RPMI7951 (cell line): ENCODE measurements at places on chromosomes 1 and 21. TPM values are rescaled to one million over a fixed set of nuclear protein-coding genes. Genes with fewer than 3 reads are reported as not detected.

DNA sequence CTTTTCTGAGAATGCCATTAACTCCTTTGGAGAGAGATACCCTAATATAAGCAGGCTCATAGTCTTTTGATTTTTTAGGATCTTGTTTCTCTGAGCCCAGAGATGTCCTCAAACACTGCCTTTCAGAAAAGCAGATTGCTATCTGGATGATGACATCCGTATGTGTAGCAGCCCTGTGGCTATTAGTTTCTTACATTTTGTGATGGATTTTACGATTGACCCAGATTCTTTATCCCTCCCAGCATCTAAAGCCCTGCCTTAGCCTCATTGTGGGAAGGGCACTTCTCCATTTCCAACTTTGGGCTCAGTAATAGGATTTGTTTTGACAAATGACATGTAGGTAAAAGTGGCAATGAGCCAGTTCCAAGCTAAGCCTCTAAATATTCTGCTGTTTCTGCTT is 300.3 kb downstream of the TTLL7 start:
- DNase-seq, result no peak

DNA sequence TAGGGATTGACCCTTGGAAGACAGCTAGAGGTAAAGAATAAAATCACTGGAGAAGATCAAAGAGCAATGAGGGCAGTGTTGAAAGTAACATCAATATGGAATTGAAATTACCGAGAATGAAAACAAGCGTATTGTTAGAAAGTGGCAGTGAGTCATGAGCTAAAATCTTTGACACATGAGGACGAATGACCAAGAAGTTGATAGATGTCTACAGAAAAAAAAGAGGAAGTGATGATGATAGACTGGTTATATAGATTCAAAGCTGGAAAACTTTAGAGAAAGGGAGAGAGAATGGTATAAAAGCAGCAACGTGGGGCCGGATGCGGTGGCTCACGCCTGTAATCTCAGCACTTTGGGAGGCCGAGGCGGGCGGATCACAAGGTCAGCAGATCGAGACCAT is 12.5 kb upstream of the DNM3 start:
- DNase-seq, result no peak

- peak; percentile 36 for DNase-seq
Measured at GRCh38 chr1:201653233-201653632, 114.3 kb downstream of the NAV1 start.

GRCh38 chr1:17700945-17701810 is 54.0 kb upstream of the ACTL8 start:
- DNase-seq, result no peak

GRCh38 chr1:207876131-207876530 is 34.8 kb downstream of the CD34 start:
- DNase-seq, result no peak

GRCh38 chr21:31500071-31500470 is 156.0 kb upstream of the TIAM1 start:
- no peak for DNase-seq

GRCh38 chr1:87956072-87956471 is 627.4 kb downstream of the LMO4 start:
- DNase-seq, result peak; percentile 95

DNA sequence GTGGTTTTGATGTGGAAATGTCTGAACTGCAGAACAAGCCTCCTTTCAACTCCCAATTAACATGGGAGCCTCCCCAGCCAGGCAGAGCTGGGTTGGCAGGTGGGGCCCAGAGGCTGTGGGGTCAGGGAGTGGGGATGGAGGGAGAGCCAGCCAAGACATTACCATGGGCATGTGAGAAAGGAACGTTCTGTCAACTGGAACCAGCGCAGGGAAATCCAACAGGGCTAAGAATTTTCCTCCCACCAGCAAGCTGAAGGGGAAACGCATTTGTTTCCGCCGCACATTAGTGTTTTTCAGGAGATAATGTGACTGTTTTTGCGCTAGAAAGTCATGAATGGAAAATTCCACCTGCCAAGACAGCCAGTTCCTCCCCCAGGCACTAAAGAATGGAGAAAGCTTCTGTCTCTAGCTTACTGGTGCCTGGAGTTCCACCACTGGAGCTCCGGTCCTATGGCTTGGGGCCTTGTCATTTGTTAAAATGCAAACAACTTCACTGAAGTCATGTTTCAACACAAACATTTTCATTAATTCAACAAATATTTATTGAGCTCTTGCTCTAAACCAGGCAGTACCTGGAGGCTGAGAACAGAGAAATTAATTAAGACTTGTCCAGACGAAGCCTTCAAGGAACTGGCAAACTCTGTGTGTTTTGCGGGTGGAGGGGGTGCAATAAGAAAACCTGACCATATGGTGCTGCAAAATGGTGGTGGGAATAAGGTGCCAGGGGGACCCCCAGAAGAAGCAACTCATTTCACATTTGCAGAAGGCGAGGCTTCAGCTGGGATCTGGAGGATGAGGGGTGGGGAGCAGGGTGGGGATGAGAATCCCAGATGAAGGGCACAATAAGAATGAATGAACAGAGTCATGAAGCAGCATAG is 305.1 kb downstream of the MATN1 start:
- DNase-seq, result no peak

GRCh38 chr1:151639466-151639865 is 27.6 kb downstream of the SNX27 start:
- DNase-seq, result peak; percentile 55

DNA sequence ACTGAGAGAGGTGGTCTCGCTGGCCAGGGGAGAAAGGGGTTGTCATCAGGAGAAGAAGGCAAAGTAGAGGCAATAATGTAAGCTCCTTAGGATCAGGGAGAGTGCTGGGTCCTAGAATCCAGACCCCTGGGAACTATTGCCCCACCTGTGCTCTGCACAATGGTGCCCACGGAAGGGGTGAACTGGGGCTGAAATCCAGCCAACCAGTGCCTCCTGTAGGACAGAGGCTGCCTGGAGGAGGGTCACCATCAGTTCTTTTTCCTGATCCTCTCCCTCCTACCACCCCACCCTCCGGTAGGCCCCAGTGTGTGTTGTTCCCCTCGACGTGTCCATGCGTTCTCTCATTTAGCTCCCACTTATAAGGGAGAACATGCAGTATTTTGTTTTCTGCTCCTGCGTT is 52.9 kb upstream of the ATP2B4 start:
- DNase-seq, result no peak

DNA sequence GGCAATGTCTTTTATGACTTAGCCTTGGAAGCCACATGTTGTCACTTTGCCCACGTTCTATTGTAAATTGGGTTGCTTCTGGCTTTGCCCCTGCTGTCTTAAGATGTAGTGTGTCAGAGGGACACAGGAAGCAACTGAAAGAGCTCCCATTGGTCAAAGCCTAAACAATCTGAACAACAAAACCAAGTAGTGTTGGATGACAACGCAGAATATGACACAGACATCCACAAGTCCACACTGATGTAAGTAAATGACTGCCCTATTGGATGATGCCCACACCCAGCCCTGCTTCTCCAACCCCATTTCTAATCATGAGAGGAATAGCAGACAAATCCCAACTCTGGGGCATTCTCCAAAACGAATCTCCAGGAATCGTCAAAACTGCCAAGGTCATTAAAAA is 50.7 kb downstream of the ELF3 start:
- no peak for DNase-seq

DNA sequence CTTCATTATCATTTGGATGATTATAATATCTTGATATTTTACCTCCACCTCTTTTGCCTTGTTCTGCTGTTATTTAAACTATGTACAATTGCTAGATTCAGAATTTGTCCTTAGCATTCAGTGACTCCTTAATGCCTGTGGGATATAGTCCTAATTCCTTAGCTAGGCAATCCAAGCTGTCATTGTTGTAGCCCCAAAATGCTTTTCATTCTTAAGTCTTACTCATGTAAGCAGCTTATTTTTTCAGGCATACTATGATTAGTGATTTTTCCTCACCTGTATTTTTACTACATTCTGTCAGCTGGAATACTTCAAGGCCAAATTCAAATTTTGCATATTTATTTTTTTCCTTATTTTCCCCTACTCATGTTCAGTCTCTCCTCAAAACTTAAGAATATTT is 13.4 kb downstream of the PKN2 start:
- no peak for DNase-seq

- peak; percentile 60 for DNase-seq
Measured at GRCh38 chr1:170929835-170930554, 5.3 kb upstream of the MROH9 start.

GRCh38 chr1:23624440-23624839 is 65.1 kb upstream of the ID3 start:
- no peak for DNase-seq

DNA sequence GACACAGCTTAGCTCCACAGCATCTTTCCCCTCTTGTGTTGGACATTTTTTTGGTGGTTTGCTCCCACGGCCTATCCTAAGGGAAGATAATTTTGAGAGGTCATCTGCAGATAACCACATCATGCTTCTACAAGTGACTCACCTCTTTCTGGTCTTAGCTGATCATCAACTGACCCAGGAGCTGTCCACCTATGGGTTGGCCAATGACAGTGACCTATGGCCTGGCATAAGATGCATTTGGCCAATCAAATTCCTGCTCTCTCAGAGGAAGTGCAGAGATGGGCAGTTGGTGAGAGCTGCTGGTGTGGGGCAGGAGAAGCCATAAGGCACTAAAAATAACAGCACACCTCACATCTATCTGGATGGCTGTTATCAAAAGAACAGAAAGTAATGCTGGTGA is 100.0 kb upstream of the CLDN14 start:
- peak; percentile 4 for DNase-seq

GRCh38 chr1:7220007-7220406 is 434.8 kb downstream of the CAMTA1 start:
- DNase-seq, result peak; percentile 29

DNA sequence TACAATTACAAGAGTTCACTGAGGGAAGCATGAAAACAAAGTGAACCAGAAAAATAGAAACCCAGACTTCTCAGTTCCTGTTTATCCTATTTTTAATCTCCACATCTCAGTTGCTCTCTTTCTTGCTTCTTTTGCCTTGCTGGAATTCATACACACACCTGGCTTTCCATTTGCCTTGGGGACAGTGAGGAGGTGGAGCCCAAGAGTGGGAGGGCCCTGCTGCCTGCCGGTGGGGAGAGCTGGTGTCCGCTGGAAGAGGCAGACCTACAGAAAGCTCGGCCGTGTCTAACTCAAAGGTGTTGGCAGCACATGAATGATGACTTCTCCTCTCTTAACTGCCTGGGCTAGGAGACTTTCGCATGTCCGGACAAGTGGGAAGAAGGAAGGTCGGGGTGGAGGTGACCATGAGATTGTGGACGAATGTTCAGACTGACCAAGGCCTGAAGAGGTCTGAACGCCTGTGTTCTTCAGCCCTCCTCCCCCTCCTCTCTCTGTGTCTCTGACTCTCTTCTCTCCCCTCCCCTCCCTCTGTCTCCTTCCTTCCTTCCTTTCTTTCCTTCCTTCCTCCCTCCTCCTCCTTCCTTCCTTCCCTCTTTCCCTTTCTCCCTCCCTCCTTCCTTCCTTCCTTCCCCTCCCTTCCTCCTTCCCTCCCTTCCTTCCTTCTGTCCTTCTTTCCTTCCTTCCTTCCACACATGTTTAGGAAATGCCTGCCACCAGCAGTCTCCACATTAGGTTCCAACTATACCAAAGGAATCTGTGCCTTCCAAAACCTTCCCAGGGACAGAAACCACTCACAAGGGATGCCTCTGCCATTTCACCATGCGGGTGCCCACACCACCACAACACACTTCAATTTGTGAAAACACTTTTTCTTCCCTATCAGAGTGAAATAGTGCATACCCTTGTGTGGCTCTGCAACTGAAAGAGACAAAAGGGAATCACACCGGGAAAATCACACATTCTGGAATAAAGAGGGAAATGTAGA is 157.3 kb upstream of the RUNX1 start:
- no peak for DNase-seq

GRCh38 chr1:185409763-185410528 is 92.9 kb upstream of the IVNS1ABP start:
- peak; percentile 71 for DNase-seq

DNA sequence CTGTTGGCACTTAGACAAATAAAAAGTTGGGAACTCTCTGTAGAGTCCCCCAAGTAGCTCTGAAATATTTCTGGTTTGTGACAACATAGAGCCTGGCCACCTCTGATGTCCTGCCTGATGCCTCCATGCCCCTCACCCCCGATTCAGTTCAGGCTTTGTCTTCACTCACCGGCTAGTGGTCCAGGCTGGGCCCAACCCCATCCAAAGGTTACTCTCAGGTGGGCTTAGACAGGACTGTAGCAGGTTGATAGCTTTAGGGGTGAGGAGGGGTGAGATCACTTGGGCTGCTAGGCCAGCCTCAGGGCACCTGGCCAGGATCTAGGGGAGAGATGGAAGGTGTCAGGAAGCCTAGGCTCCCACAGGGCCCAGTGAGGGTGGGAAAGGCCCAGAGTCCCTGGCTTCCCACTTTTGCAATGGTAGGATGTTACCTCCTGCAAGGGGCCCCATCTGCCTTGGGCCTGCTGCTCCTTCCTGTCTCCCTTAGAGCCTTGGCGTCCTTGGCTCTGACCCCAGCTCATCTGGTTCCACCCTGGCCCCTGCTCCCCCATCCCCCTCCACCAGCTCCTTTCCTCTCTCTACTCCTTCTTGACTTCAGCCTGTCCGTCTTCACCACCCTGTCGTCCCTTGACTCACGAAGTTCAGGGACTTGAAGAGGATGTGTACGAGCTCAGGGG is 6.7 kb downstream of the EPS8L3 start:
- no peak for DNase-seq

DNA sequence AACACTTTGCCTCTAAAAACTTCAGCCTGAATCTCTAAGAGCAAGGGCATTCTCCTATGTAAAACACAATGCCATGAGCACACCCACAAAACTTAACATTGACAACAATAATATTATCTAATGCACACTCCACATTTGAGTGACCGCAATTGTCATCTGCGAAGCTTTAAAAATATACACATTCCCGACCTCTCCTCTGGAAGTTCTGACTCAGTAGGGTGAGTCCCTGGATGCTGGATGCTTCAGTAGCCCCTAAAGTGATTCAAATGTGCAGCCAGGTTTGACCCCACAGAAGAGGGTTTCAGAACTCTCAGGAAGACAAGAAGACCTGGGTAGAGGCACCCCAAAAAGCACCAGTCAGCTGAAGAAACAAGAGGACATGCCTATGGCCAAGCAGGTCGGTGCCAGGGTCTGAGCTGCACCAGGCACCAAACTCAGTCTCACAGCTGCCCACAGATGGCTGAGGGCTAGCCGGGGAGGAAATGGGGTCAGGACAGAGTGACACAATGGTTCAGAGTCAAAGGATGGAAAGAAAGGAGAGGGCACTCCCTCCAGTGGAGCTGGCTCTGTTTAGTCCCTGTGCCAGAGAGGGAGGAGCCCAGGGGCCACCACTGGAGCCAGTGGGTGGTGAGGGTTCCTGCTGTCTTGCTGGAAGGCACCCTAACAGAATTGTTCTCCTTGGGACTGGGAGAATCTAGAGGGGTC is 17.4 kb downstream of the PIK3C2B start:
- peak; percentile 7 for DNase-seq

DNA sequence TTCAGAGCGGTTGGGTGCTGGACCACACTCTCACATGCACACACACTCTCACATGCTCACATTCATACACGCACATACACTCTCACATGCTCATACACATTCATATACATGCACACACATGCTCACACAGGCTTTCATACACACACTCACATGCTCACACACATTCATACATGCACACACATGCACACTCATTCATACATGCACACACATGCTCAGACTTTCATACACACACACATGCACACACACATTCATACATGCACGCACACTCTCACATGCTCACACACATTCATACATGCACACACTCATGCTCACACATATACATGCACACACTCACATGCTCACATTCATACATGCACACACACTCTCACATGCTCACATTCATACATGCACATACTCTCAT is 6.0 kb upstream of the CD55 start:
- no peak for DNase-seq

CSMD2 gene
- total RNA-seq, result 0.59 and 1.1 TPM in 2 replicates

SPRR5 gene
- not detected in 2 replicates for total RNA-seq

ELAPOR1 gene
- 0.29 and 0.36 TPM in 2 replicates for total RNA-seq

KPRP gene
- not detected in 2 replicates for total RNA-seq

FAM167B gene
- 0.49 TPM in 1 of 2 replicates, not detected in the other for total RNA-seq

RPTN gene
- not detected in 2 replicates for total RNA-seq

ITLN2 gene
- total RNA-seq, result not detected in 2 replicates
